Placental pericyte (primary cell): ENCODE measurements at places on chromosomes 7 and 10. TPM values are rescaled to one million over a fixed set of nuclear protein-coding genes. Genes with fewer than 3 reads are reported as not detected.

The PARD3 gene
- total RNA-seq = 52.0 and 98.0 TPM in 2 replicates

The AKR1C4 gene
- not detected in 2 replicates for total RNA-seq

The CPA4 gene
- total RNA-seq = 9.4 and 9.7 TPM in 2 replicates

The CALML5 gene
- total RNA-seq = not detected in 2 replicates

The SLC26A3 gene
- not detected in 2 replicates for total RNA-seq

The GPR26 gene
- not detected in 2 replicates for total RNA-seq

The DYDC2 gene
- not detected in 2 replicates for total RNA-seq

The STK17A gene
- total RNA-seq = 13.8 and 75.4 TPM in 2 replicates

The CUZD1 gene
- 0.22 and 0.57 TPM in 2 replicates for total RNA-seq

The LBX1 gene
- total RNA-seq = not detected in 2 replicates

The PHYH gene
- total RNA-seq = 10.0 and 12.0 TPM in 2 replicates

The GNAT3 gene
- not detected in 2 replicates for total RNA-seq

The SPRN gene
- total RNA-seq = under 0.01 TPM in 2 replicates

The TRIM50 gene
- total RNA-seq = not detected in 2 replicates

The CRYGN gene
- not detected in 2 replicates for total RNA-seq

The CUBN gene
- 1.1 and 3.7 TPM in 2 replicates for total RNA-seq

The NEUROD6 gene
- not detected in 2 replicates for total RNA-seq

The SRGN gene
- 8.3 and 29.1 TPM in 2 replicates for total RNA-seq
